KBM-7 (cell line): ENCODE measurements at places on chromosomes 4 and X.

- DNase-seq, result no peak
Measured at GRCh38 chr4:174702979-174703478, 126.0 kb downstream of the GLRA3 start.

GRCh38 chr4:72295966-72296557 is 264.3 kb downstream of the NPFFR2 start:
- peak; percentile 63 for DNase-seq

GRCh38 chr4:145709336-145709735 is 29.4 kb downstream of the C4orf51 start:
- no peak for DNase-seq

- DNase-seq, result no peak
Measured at GRCh38 chr4:59094505-59094904, 1984.3 kb upstream of the IGFBP7 start.

- peak; percentile 54 for DNase-seq
Measured at GRCh38 chr4:25104591-25104990, 55.7 kb downstream of the SEPSECS start.

- DNase-seq, result no peak
Measured at GRCh38 chr4:102578819-102579218, 77.7 kb downstream of the NFKB1 start.

GRCh38 chr4:18568600-18568999 is 547.0 kb upstream of the LCORL start:
- no peak for DNase-seq

DNA sequence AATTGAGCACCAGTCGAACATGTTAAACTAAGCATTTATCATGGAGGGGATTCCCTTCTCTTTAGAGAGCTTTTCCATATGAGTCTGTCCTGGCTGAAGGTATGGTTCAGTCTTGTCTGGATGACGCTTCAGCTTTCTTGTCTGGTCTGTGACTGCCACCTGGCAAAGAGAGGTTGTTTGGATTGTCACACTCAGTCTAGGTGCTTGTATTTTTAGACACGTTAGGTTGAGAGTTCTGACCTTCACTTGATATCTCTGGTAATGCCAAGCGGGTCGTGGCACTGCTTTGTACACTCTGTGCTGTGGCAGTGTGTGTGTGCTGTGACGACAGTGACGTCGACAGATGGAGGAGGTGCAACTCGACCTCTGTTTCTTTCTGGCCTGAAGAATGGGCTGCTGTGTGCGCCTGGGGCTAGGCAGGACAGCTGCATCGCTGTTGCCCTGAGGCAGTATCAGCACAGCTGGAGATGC is 12.6 kb downstream of the NOCT start:
- DNase-seq, result no peak

- no peak for DNase-seq
Measured at GRCh38 chr4:26772096-26772873, 88.4 kb upstream of the STIM2 start.

DNA sequence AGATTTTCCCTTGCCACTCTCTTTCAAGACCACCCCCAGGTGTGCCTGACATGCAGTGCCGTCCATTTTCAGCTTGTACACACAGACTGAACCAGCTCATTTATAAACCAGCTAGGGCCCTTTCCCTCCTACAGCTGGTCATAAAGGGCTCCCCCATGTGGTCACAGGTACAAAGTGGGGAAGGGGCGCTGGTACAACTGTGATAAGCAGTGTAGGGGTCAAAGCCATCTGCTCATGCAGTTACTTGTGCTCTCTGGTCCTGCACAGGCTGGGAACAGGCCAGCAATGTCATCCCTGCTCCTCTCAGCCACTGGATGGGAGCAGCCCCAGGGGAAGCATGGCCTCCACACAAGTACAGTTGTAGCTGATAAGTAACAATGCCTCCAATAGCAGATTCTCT is 20.6 kb downstream of the GABRQ start:
- DNase-seq, result no peak

GRCh38 chr4:10245751-10246150 is 129.2 kb upstream of the WDR1 start:
- DNase-seq, result peak; percentile 12

GRCh38 chrX:125778261-125778660 is 387.8 kb downstream of the DCAF12L2 start:
- DNase-seq, result no peak

GRCh38 chr4:86043755-86044592 is 315.9 kb downstream of the MAPK10 start:
- peak; percentile 68 for DNase-seq

- DNase-seq, result no peak
Measured at GRCh38 chr4:107740381-107740780, 20.3 kb upstream of the PAPSS1 start.

GRCh38 chr4:127211650-127212560 is 420.9 kb upstream of the INTU start:
- no peak for DNase-seq

DNA sequence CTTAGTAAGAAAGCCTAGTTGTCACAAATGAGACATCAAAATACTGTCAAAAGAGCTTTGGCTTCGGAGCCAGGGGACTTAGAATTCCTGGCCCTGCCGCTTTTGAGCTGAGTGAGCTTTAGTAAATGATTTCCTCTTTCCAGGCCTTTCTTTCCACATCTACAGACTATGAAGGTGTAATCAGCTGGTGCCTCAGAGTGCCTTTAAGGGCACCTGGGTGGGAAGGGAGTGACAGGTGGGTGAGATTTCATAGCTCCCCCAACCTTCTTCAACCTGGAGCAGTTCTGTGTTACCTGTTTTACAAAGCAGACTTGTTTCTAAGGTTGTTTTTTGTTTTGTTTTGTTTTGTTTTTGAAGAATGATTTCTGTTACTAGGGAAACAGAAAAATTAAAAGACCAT is 154.7 kb upstream of the BOD1L1 start:
- DNase-seq, result no peak

GRCh38 chrX:10189317-10190268 is 32.8 kb downstream of the CLCN4 start:
- peak; percentile 83 for DNase-seq

DNA sequence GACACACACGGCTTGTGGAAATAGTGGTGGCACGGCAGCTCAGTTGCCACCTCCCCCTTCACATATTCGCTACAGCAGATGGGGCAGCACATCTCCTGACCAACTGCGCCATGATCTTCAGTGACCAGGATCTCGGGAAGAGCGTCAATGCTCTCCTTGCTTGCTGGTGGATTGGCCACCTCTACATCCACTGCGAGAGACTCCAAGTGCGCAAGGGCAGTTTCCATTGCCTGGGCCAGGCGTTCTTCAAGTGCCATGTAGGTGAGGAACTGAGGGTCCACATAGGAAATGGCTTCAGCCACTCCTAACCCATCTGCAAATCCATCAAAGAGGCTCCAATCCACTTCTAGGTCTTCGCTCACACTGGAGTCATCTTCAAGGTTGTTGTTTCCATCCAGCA is 3.9 kb downstream of the PJA1 start:
- no peak for DNase-seq

- no peak for DNase-seq
Measured at GRCh38 chr4:74218201-74218600, 60.3 kb downstream of the MTHFD2L start.

DNA sequence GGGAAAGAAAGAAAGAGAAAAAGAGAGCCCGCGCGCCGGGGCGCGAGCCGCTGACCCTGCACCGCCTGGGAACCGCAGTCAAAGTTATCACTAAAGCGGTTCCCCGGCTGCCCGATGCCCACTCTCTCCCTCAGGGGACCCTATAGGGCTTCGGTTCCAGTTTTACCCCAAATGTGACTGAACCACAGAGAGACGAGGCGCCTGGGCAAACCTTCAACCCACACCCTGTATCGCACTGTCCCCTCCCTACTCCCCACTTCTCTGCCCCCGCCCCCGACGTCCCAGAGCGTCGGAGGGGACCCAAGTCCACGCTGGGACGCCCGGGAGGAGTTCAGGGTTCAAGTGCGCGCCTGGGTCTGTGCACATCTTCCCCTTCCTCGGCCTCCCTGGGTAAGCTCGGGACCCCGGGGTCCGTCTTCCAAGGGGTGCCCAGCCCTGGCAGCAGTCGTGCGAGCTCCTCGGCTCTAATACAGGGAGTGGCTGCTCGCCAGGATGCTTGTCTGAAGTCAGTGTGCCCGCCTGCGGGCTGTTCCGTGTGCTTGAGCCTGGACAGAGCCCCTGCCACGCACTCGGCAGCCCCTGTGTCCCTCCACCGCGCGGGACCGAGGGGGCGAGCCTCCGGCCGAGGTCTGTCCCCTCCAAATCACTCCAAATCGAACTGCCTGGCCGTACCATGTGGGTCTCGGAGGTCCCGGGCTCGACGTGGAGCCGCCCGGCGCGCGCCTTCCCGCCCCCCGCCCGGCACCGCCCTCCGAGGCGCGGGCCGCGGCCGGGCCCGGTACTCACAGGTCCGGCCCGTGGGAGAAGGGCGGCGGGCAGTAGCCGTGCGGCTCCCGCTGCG is 960 bp downstream of the TRPC3 start:
- DNase-seq, result peak; percentile 23

GRCh38 chr4:20318909-20319277 is 67.2 kb downstream of the SLIT2 start:
- no peak for DNase-seq
